Activated T-helper 1 cell treated with anti-CD3 and anti-CD28 coated beads, Interleukin-12 subunit alpha, Interleukin-12 subunit beta, Interleukin-2, Interleukin-4 antibody, amounts not matched to agents 30 ng/mL and 10 ng/mL and 1 ng/mL, durations not matched to agents 14 hours and 24 hours and 36 hours (primary cell): ENCODE measurements at places on chromosomes 13 and 19.

- no peak for DNase-seq
Observed at GRCh38 chr19:38917921-38918491, 6.0 kb upstream of the CCER2 start.

GRCh38 chr13:113904411-113904810 lies 40.5 kb upstream of the GAS6 start:
- no peak for DNase-seq

DNA sequence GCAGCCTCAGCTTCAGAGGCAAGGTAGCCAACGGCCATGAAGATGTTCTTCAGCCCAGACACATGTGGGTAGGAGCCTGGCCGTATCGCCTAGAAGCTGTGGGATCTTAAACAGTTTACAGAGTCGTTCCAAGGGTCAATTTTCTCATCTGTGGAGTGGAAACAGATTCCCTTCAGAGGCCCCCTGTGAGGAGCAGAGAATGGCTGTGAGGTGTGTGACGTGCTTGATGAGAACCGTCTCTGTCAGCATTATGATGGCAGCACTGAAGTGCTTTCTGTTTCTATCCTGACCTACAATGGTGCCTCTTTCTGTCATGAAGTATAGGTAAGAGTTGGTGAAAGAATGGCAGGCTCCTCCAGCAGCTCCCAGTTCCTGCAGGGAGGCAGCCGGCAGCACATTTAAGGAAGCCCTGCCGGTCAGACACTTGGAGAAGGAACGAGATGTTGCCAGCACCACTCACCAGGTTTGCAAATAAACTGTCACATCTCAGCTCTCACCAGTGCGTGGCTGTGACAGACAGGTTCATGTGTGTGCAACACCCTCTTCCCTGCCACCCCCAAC lies 277.3 kb downstream of the FOXO1 start:
- peak; percentile 50 for DNase-seq

DNA sequence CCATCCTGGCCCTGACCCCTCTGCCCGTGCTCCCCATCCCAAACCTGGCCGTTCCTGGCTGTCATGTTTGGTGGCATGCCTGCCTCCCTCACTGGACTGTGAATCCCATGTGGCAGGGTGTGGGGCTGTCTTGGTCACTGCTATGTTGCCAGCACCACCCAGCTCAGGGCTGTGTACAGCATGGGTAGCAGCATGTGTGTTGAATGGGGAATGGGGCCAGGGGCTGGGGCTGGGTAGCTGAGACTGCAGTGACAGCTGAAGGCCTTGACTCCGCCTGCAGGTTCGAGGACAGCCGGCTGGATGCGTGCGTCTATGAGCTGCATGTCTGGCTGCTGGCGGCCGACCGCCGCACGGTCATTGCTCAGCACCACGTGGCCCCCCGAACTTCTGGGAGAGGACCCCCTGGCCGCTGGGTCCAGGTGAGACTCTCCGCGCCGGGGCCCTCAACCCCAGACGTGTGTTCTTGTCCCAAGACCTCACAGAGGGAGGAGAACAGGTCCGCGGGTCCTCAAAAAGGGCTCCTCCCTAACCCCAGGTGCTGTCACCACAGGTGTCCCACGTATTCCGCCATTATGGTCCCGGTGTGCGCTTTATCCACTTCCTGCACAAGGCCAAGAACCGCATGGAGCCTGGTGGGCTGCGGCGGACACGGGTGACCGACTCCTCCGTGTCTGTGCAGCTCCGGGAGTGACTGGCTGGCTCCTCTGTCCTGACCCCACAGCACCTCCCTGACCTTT lies 3.5 kb downstream of the NCCRP1 start:
- DNase-seq = no peak

GRCh38 chr19:46350029-46350757 lies 3.3 kb downstream of the PPP5C start:
- DNase-seq = no peak

DNA sequence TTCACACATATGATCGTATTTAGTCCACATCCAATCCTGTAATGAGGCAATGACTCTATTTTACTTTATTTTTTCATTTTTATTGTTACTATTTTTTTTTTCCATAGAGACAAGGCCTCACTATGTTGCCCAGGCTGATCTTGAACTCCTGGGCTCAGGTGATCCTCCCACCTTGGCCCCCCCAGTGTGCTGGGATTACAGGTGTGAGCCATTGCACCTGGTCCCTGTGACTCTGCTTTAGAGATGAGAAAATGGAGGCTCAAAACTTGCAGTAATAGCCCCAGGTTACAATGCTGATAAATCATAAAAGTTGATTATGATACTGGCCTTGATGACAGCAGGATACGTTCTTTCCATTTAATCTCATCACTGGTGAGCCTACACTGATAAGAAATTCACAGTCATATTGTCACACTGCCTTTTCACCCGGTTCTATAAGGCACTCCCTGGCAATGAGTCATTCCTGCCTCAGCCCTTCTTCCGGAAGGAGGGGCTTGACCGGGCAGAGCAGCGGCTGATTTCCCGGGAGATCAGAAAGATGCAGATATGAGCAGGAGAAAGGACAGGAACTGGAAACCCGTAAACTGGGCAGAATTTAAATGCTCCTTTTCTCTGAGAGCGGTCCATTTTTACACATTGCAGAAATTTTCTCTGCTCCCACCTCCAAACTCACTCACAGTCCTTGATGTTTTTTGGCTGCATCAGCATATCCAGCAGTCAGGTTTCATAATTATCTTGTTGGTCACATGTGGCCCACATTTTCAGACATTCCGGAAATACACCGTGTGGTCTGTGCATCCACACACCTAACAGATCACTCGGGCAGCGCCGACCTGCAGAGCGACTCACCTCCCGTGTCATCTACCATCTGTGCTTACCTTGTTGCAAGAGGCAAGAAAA lies 616.4 kb downstream of the EFNB2 start:
- no peak for DNase-seq

DNA sequence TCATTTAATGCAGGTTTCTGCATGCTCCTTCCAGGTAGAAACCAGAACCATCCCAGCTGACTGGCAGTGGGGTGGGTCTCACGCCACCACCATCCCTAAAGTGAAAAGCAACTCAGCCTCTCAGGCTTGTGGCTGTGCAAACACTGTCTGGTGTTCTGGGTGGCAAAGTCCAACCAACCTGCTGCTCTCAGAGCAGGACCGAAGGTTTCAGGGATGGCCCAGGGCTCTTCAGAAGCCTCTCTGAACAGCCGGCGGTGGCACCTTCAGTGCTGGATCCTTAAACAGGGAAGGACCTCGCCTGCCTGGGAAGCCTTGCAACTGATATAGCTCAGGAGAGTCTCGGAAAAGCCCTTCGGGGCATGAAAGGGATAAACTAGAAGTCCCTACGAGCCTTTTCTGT lies 100.8 kb downstream of the COL4A1 start:
- DNase-seq = no peak

GRCh38 chr19:50837300-50837699 lies 3.9 kb upstream of the KLK15 start:
- no peak for DNase-seq

DNA sequence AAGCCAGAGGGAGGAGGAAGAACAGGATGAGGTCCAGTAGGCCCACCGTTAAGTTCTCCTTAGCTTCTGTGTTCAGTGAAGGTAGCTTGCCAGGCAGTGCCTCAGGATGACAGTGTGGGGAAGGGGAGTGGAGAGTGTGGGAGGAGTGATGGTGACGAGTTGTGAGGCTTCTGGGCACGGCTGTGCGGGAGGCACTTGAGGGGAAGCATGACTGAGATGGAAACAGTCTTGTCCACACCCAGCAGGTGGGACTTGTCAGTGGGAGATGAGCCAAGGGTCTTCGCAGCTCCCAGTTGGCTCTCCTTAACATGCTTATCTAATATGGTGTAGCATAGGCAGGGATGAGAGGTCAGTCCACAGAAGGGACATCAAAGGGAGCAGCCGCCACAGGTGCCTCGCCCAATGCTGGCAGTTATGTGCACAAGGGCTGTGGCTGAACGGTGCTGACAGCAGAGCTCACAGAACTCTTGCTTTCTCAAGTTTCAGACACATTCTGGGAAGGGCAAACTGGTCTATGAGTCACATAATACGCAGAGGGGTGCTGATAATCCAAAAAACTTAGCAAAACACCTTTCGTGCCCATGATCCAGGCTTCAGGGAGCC lies 47.5 kb downstream of the OXGR1 start:
- DNase-seq = no peak

DNA sequence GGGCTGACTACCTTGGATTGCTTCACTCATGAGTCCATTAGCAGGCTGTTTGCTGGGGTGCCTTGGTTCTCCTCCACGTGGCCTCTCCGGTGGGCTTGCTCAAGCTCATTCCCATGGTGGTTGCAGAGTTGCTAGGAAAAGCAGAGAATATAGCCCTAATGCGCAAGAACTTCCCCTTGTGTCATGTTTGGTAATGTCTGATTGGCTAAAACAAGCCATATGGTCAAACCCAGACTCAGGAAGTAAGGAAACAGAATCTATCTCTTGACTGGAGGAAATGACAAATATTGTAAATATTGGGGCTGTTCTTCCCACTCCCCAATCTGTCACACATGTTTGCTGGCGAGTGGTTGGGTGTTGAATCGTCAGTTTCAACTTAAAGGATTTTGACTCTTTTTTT lies 12.1 kb downstream of the NFILZ start:
- DNase-seq = no peak

- no peak for DNase-seq
Observed at GRCh38 chr13:114143806-114144605, 11.6 kb upstream of the RASA3 start.

DNA sequence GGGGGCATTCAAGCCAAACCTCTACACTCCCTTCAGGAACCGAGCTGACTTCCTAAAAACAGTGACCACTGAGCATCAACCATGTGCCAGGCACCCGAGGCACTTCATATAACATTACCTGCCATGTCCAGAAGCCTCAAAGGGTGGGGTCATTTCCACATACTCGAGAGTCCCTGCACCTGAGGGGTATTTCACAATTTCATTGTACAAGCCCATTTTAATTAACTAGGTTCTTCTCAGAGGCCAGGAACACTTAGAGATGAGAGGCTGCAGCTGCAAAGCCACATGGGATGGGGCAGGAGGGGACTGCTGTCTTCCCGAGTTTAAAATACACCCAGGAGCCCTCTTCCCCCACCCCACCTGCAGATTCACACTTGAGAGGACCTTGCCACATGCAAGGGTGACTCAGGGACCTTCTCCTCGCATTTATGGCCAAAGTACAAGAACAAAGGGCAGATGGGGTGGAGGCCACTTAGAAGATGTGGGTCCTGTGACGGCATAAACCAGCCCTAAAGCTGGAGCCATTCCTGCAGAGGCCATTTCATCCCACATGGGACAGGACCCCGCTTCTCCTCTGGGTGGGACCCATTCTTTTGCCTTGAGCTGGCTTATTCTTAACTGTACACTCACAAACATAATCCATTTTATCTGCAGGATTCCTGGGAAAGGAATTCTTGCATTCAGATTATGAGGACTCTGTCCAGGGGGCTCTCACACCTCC lies 43.9 kb downstream of the RAB20 start:
- DNase-seq = no peak

DNA sequence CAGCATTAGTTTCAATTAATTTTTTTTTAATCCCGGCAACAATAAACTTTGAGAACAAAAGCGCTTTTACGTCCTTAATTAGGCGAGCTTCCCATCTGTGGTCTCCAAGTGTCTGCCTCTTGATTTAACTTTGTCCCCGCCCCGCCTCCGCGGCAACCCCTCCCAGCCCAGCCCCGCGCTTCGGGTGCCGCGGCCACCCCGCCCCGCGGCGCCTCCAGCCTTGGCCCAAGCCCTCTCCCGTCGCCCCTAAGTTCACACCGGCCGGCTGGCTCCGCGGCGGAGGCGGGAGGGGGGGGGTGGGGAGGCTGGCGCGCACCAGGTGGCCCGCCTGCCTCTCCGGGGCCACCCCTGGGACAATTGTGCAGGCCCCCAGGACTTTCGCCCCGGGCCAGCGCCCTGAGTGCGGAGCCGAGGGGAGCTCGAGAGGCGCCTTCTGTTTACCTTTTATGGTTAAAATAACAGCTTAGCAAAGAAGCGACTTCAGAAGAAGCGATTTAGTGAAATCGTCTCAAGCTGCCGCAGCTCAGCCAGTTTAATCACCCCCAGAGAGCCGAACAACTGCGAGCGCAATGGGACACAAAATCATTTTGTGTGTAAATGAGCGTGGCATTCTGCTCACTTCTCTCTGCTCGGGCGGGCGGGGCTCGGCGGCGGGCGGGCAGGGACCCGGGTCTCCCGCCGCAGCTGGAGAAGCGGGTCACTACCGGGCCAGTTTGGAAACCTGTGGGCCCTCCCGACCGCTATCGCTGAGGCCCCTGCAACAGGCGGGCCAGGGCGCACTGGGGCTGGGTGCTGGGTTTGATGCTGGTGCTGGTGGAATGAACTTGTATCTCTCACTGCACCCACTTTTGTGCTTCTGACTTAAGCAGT lies 1.4 kb downstream of the KCTD15 start:
- DNase-seq = no peak

- no peak for DNase-seq
Observed at GRCh38 chr13:40127925-40128324, 472.5 kb downstream of the COG6 start.

- no peak for DNase-seq
Observed at GRCh38 chr19:23287620-23288019, 37.4 kb upstream of the ZNF724 start.

DNA sequence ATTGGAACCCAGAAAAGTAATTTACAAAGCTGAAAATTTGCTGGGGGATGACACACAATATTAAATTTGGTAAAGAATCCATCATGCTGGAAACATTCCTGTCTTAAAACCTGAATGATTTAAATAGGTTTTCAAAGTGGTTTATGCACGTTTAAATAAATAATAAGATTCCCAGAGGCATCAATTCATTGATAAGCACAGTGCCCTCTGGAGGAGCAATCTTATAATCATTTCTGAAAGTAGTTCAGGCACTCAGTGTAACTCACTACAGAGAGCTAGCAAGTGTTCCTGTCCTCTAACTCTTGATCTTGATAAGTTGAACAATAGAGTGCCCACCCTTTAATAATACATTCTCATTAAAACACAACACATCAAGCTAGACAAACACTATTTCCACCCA lies 43.5 kb upstream of the SHISA2 start:
- DNase-seq = no peak

DNA sequence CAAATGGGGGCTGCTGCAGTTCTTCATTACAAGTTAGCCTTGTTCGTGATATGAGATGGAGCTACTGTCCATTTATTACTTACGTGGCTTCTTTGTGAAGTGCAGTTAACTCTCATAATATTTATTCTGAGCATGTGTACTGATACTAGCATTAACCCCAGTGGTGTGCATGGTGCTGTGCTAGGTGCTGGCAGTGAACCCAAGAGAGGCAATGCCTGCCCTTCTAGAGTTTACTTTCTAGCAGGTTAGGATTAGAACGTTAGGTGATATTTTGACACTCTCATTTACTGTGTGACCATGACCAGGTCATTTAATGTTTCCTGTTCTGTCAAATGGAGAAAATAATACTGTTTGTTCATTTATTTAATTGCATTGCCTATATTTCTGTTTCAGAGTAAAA lies 16.9 kb downstream of the PIBF1 start:
- DNase-seq = no peak

GRCh38 chr13:70729369-70729768 lies 621.1 kb upstream of the KLHL1 start:
- DNase-seq = no peak

DNA sequence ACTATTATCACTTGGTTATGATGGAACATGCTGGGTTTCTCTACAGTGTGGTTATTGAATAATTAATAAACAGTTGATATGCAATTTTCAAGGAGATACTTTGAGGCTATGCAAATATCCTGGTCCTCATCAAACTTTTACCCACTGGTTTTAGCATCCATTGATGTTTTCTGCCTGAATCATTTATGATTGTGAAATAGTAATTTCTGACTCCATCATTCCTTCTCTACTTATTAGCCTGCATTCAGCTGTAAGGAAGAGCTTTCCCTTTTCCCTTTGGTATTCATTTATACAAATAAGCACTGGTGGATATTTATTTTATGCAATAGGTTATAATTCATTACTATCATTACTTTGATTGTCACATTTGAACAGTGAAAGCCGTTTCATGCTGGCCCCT lies 13.9 kb upstream of the DNAJC15 start:
- no peak for DNase-seq
